IMR-90 (cell line): ENCODE measurements at places on chromosomes 7 and 10.
A peak's percentile ranks its signal among the peaks of the same experiment; 100 is the strongest.

- DNase-seq = peak; percentile 20
Measured at GRCh38 chr10:11913079-11913641, 90.0 kb downstream of the PROSER2 start.

- DNase-seq = peak; percentile 57
Measured at GRCh38 chr7:80432166-80432565, 79.7 kb downstream of the GNAT3 start.

GRCh38 chr10:123009105-123009820 is 457 bp downstream of the ACADSB start:
- no peak for DNase-seq

GRCh38 chr7:25804154-25804553 is 347.8 kb upstream of the NFE2L3 start:
- no peak for DNase-seq

- no peak for DNase-seq
Measured at GRCh38 chr7:88357781-88358525, 51.3 kb upstream of the STEAP4 start.

DNA sequence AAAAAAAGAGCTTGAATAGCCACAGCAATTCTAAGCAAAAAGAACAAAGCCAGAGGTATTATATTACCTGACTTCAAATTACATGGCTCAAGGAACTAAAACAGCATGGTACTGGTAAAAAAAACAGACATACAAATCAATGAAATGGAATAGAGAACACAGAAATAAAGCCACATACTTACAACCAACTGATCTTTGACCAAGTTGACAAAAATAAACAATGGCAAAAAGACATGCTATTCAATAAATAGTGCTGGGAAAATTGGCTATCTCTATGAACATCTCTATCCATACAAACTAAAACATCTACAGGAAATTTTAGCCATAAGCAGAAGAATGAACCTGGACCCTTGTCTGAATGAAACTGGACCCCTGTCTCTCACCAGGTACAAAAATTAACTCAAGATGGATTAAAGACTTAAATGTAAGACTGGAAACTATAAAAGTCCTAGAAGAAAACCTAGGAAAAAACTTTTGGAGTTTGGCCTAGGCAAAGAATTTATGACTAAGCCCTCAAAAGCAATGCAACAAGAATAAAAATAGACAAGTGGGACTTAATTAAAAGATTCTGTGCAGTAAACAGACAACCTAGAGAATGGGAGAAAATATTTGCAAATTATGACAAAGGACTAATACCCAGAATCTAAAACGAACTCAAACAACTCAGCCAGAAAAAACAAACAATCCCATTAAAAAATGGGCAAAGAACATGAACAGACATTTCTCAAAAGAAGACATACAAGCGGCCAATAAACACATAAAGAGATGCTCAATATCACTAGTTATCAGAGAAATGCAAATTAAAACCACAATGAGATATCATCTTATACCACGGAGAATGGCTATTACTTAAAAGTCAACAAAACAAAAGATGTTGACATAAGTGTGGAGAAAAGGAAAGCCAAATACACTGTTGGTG is 72.8 kb upstream of the DDC start:
- peak; percentile 15 for DNase-seq

DNA sequence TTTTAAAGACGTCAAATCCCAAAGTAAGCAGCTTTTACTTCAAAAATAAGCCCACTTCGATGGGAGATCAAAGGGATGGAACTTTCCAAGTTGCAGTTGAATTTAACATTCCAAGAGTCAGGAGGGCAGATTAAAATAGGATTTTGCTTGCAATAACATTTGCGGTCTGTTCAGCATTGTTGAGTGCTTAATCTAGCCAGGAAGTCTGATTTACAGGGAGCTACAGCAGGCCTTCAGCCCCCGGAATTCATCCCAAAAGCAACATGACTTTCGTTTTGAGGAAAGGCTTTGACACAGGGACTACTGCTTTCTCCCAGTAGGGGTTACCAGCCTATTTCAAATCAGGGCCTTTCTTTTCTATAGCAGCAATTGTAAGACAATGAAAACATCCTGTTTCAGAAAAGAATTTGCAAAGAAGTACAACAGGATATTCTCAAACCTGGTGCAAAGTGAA is 279.6 kb upstream of the PITRM1 start:
- DNase-seq = peak; percentile 97

- no peak for DNase-seq
Measured at GRCh38 chr7:135685306-135686084, 23.2 kb downstream of the STMP1 start.

DNA sequence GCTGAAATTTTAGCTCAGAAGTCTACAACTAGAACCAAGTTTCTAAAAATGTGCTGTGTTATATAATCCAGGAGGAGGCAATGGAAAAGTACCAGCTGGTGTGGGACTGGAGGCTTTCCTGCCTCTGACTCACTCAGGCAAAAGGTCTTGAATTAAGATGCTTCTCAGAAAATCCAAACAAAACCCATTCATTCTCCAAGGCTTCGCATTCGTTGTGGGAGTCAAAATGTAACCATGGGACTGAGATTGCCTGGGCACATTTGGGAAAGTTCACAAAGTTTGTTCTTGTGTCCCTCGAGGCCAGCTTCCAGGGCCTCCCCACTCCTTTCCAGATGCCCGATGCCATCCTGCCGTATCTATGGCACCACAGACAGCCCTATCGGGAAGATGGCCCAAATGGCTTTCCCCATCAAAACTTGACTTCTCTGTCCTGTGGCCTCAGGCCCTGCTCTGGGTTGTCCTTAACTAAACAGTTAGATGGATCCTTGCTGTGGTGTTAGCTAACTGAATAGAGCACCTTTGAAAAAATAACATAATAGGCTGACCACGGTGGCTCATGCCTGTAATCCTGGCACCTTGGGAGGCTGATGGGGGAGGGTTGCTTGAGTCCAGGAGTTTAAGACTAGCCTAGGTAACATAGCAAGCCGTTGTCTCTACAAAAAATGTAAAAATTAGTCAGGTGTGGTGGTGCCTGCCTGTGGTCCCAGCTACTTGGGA is 180.5 kb downstream of the PFKFB3 start:
- DNase-seq = peak; percentile 84

DNA sequence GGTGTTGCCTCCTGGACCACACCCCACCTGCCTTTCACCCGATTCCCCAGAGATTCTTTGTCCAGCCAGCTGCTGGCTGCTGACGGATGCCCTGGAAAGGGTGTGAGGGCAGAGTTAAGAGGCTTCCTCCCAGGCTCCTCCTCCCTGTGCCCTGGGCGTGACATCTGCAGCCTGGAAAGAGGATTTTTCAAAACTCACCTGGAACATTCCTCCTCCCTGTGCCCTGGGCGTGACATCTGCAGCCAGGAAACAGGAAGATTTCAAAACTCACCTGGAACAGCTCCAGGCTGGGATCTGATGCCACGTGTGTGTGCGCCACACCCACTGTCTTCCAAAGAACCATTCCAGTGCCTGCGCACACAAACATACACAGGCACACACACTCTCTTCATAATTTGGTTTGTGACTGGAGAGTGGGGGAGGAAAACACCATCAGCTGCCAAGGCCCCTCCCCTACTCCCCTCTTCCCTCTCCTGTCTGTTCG is 5.2 kb downstream of the MARVELD1 start:
- no peak for DNase-seq

DNA sequence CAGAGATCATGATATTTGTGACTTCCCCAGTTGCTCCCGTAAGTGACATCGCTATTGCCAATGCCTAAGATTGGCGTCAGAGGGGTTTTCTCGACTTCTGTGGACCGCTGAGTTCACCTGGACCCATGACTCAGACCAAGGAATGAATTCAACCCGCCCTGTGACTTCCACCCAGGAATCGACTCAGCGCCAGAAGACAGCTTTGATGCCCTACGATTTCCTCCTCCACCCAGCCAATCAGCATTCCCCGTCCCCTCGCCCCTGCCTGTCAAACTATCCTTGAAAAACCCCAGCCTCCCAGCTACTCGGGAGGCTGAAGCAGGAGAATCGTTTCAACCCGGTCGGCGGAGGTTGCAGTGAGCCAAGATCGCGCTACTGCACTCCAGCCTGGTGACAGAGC is 58.3 kb downstream of the MICALL2 start:
- no peak for DNase-seq

- no peak for DNase-seq
Measured at GRCh38 chr7:68823996-68824780, 774.1 kb upstream of the AUTS2 start.

GRCh38 chr7:2474224-2474623 is 2.0 kb downstream of the GRIFIN start:
- DNase-seq = no peak

- no peak for DNase-seq
Measured at GRCh38 chr10:71715860-71716259, 3.7 kb downstream of the C10orf105 start.

DNA sequence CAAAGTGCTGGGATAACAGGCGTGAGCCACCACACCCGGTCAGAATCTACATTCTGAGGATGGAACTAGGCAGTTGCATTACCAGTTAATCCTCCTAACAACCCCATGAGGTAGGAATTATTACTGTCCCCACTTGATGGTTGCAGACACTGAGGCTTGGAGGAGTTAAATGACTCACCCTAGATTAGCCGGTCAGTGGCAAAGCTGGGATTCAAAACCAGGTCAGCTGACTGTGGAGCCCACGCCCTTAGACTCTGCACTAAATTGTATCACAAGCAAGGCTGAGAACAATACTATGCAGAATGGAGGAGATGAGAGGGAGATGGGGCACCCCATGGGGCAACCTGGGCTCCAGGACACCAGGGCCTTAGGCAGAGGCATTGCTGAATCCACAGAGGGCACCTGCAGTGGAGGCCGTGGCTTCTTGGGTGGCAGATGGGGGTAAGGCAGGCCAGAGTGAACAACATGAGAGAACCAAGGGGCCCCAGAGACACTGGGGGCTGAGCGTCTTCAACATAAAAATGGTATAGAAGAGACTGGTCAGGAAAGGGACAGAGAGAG is 723.4 kb downstream of the PARD3 start:
- DNase-seq = no peak

GRCh38 chr10:42785759-42786158 is 3.2 kb downstream of the BMS1 start:
- DNase-seq = no peak

- DNase-seq = no peak
Measured at GRCh38 chr7:1226186-1226901, 6.3 kb upstream of the UNCX start.

- DNase-seq = peak; percentile 55
Measured at GRCh38 chr10:31419394-31420063, 100.5 kb downstream of the ZEB1 start.

DNA sequence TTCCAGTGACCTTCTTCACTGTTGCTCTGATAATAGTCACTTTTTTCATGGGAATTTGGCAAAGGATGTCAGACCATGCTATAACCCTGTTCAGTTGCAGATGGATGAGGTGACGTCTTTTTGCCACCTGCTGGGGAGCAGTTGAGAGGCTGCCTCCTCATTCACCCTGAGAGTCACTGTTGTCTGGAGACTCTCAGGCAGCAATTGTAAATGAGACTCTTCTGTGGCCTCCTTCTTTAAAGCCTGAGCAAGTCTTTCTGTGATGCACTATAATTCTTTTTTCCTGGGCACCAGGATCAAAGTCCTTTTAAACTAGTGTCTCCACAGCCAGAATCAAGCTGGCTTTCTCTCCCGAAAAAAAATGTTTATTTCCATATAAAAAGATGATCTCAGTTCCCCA is 345.1 kb downstream of the ARL4A start:
- no peak for DNase-seq

DNA sequence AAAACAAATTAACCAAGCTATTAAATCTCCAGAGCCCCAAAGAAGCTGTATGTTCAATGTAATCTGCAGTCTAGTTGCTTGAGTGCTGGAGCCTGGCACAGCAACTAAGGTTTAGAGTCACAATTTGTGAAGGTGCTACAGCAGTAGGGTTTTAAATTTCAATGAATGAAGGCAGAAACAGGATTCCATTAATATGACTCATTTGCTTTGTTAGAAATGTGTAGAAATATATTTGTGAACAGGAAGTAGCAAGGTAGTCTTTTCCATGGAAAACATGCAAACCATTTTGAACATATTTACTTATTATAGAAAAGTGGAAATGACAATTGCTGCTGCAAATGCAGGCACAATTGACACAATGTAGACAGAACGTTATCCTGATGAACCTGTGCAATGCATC is 149.0 kb upstream of the STEAP4 start:
- no peak for DNase-seq

GRCh38 chr7:5450549-5451327 is 27.1 kb upstream of the TNRC18 start:
- DNase-seq = peak; percentile 34

GRCh38 chr10:88150339-88150738 is 286.9 kb downstream of the PTEN start:
- DNase-seq = peak; percentile 72
